IPS DF 6.9 (cell line): ENCODE measurements at places on chromosomes 2 and 18.

- no peak for DNase-seq
Measured at GRCh38 chr2:16899958-16900357, 234.3 kb upstream of the CYRIA start.

DNA sequence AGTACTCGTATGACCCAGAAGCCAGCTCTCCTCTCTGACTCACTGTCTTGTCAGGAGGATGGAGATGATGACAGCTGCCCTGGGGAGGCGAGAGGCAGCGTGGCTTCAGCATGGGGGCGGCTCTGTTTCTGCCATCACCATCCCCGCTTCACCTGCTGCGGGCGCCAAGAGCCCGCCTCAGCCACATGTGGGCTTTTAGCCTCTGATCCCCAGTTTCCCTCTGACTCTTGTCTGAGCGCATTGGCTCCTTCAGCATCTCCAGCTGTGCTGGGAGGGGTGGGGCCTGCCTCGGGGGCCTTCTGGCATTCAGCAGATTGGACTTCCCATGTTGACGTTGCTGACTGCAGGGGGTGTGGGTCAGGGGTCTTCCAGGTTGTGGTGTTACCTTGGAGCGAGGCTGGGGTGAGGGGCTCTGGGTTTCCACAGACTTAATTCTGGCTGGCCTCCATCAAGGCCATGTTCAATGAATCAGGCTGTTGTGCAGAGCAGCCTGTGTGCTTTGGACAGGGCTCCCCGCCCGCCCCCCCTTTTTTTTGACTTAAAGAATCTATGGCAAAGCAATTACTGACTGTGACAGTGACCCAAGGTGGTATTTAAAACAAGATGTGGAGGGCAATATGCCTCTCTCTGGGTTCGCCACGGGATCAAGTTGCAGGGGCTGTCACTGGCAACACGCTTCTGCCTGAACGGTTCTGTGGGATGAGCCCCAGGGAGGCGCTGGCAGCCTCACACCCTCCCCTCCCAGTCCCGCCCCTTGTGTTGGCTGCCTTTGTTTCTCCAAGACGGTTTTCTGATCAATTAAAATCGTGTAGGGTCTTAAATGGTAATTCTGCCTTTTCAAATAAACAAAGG is 228.3 kb downstream of the LDLRAD4 start:
- DNase-seq: no peak

- DNase-seq: no peak
Measured at GRCh38 chr18:42174909-42175308, 219.9 kb downstream of the PIK3C3 start.

DNA sequence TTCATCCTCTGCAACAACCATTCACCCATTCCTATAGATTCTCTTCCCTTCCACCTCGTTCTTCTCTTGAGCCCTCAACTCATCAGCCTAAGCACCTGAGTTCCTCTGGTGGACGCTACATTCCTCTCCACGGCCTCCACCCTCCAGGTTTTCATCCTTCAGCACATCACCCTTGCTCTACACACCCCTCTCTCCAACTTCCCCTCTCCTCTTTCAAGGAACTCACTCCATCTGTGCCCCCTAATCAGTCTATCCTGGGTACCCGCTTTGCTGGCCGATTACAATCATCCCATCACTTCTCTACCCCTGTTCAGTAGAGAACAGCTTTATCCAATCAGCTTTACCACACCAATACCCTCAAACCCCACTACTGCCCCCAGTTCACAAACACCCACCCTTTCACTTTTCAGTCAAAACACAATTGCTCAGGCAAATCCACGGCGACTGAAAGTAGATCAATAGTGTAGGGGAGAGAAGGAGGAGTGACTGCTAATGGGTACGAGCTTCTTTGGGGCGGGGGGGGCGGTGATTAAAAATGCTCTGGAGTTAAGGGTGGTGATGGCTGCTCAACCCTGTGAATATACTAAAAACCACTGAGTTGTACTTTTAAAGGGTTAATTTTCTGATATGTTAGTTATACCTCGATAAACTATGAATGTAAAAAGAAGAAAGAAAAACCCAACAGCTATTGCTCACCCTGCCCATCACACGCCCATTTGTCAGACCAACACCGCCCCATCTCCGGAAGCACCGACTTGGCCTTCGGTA is 857 bp downstream of the DYM start:
- DNase-seq: no peak

- no peak for DNase-seq
Measured at GRCh38 chr18:5106730-5107129, 90.3 kb downstream of the AKAIN1 start.

DNA sequence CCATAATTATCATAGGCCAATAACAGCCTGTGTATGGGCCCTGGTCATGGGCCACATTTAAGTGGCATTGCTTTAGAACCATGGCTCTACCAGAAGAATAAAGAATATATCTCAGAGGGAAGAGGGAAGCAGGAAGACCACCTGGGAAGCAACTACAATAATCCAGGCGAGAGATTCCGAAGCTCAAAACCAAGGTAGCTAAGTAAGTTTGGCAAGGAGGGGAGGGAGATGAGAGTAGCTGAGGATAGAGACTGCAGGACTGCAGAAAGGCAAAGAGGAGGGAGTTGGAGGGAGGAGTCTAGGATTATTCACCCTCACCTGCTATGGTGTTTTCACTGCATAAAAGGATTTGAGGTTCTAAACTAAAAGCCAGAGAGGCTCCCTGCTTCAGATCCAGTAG is 293.5 kb downstream of the SETBP1 start:
- peak; percentile 20 for DNase-seq

DNA sequence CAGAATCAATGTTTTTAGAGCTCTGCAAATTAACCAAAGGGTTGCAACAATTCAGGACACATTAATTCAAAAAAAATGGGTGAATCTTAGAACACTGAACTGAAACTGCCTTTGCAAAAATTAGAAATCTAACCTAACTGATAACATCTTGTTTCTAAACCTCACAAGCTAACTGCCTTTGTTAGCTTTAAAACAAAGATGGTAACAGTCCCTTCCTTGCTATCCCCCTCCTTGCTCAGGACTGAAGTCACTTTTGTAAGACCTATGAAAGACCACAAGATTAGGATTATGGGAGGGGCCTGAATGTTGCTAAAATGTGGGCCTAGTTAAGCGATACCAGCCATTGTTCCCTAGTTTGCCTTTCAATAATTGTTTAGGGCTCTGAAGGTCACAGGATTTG is 44.9 kb upstream of the LONRF2 start:
- DNase-seq: no peak

- peak; percentile 37 for DNase-seq
Measured at GRCh38 chr2:151946899-151947812, 118.9 kb upstream of the ARL5A start.

DNA sequence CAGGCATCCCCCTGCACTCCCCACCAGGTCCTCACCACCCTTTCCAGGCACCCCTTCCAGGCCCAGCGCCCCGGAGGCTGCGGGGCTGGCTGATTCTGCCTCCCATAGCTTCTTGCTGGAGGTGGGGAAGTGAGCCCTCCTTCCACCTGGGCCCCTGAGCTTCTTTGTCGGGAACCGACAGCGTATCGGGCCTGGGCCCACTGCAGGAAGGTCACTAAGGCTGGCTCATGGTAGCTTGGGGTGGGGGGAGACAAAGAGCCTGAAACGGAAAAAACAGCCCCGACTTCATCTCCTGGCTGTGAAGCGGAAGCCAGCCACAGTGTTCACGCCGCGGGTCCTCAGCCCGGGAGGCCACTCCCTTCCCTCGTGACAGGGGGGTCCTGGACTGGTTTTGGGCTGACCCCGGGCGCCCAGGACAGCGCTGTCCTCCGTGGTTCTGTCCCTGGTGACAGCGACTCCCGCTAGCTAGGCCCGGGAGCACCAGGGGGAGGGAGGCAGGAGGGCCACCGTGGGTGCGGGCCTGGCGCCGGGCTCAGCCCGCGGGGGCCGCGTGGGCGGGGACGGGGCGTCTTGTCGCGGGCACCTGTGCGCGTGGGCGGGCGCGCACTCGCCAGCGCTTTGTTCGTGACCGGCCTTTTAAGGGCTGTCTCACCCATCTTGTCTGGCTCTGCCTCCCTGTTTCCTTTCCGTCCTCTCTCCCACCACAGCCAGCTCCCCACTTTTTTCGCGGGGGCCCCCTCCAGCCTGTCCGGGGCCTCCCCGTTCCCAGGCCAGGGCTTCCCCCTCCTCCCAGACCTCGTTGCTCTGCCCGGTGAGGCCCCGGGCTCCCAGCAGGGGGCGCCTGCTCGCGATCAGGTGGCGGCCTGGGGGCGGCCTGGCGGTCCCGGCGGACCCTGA is 64.9 kb downstream of the DNMT3A start:
- no peak for DNase-seq

DNA sequence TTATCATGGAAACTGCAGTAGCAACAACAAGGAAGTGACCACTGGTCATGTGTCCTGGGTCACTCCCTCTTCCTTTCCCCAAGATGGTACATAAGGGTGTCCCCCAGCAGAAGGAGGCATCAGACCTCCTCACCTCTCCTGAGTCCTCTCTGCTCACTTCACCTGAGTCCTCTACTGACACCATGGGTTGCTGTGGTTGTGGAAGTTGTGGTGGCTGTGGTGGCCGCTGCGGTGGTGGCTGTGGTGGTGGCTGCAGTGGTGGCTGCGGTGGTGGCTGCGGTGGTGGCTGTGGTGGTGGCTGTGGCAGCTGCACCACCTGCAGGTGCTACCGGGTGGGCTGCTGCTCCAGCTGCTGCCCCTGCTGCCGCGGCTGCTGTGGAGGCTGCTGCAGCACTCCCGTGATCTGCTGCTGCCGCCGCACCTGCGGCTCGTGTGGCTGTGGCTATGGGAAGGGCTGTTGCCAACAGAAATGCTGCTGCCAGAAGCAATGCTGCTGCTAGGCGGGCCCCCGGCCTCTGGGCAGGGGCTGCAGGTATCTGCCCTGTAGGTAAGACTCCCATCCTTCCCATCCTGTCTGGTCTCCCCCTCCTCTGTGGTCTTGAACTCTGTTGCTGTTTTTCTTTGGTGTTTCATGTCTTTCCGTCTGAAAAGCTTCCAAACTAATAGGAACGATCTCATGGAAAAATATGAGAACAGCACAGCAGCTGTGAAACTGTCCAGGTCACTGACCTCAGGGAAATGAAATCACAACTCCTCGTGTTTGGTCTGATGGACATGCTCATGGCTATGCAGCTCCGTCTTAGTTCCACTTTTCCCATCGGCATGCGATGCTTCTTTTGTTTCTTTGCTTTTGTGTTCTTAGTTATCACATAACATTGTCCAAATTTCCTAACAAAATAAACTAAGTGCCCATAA is at the start of gene SCYGR4:
TSS of gene SCYGR4 (plus strand) at position 183 of the 915 bp plus-strand sequence. CDS start at position 183, 0 bp downstream.
- no peak for DNase-seq

- DNase-seq: no peak
Measured at GRCh38 chr2:85597241-85597640, 1.7 kb downstream of the RNF181 start.

DNA sequence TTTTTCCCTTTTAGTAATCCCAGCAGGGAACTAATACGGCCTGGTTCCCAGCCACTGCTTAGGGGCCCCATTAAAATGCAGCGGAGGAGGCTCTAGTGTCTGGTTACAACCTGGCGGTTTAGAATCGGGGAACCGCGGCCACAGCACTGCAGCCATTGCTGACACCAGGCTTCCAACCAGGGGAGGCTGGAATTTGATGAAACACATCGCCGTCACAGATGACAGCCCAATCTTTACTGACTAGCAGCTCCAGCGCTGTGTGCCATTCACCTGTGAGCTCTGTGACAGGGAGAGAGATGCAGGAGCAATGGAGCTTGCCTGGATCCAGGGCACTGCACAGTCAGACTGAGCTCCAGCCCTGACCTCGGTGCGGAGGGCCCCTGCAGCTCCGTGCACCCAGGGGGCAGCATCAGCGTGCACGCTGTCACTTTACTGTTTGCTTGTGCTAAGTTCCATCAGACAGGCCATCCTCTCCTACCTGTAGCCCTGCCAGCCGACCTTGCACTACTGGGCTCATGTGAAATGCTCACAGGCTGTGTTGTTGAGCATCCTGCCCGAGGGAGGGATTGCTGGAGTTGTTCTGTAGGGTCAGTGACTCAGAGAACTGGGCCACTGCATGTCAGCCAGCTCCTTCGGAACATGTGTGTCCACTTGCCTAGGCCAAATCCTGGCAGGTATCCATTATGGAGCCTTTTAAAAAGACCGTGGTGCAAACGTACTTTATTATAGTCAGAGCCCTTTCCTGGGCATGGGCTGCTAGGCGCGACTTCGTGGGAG is 203.5 kb downstream of the SEPTIN10 start:
- DNase-seq: no peak

DNA sequence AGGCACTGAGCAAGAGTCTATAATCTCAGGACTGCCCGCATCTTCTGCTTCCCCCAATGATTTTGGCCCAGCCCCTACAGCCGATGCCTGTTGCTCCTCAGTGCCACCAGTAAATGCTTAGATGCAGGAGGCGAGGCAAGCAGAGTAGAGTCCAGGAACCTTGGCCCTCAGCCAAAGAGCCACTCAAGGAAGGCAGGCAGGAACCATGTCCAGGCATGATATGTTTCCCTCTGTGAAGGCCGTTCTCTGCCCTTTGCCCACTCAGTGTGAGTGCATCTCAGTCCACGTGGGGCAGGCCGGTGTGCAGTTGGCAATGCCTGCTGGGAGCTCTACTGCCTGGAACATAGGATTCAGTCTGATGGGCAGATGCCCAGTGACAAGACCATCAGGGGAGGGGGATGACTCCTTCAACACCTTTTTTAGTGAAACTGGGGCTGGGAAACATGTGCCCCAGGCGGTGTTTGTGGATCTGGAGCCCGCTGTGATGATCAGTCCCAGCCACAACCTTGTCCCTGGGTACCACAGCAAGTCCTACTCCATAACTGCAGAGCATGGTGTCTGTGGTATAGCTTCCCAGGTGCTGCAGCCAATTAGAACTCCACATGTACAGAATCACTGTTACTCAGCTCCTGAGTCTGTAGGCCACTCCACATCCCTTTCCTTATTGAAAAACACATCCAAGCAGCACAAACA is 9.7 kb upstream of the DNAJB2 start:
- no peak for DNase-seq

DNA sequence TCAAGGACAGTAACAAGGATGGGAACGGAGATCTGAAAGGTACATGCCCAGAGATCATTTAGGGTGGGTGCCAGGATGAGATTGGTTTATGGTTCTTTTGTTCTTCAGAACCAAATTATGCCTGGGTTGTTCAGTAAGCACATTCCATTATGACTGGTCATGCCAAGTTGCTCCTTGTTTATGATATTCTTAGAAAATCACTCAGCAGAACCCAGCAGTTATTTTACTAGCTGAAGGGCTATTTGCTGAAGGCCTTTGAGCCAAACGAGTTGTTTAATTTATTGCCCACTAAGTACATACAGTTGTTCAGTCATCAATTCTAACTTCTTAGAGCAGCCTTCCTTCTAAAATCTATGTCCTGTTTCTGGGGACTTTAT is 635 bp downstream of the SLC3A1 start:
- no peak for DNase-seq

DNA sequence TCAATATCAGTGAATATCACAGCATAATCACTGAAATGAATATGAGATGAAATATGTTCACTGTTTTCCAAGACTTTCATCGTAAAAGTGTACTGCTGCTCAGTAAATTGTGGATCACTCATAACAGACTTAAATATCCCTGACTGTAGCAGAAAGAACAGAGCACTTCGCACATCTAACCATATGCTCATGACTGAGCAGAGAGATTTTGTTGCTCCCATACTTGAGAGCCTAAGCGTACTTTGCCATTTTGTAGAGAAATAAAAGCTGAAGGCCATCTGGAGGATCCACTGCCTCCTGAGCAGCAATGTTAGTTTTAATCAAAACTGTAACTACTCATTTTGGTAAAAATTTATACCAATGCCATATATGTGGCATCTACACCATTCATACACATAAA is 243.5 kb downstream of the STK39 start:
- no peak for DNase-seq
